NCI-H2171 (cell line): ENCODE measurements at places on chromosomes 6 and 20.

- no peak for DNase-seq
Measured at GRCh38 chr6:77463308-77463860, at the start of gene HTR1B. Gene HTR1B, minus strand, starts transcription at chr6:77463491. Its CDS starts 88 bp downstream, at chr6:77463403.

DNA sequence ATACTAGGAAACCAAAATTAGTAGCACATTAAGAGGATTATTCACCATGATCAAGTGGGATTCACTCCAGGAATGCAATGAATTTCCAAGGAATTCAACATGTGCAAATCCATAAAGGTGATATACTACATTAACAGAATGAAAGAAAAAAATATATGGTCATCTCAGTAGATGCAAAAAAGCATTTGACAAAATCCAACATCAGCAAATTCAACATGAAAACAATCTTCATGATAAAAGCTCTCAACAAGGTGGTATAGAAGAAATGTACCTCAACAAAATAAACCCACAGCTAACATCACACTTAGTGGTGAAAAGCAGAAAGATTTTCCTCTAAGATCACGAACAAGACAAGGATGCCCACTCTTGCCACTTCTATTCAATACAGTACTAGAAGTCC is 74.4 kb upstream of the PDE10A start:
- DNase-seq = no peak

GRCh38 chr20:29472606-29473005 is 1784.9 kb upstream of the DEFB115 start:
- DNase-seq = no peak

GRCh38 chr20:24493661-24494459 is 24.4 kb downstream of the SYNDIG1 start:
- DNase-seq = no peak

GRCh38 chr20:6040958-6041807 is 12.7 kb downstream of the LRRN4 start:
- DNase-seq = no peak

DNA sequence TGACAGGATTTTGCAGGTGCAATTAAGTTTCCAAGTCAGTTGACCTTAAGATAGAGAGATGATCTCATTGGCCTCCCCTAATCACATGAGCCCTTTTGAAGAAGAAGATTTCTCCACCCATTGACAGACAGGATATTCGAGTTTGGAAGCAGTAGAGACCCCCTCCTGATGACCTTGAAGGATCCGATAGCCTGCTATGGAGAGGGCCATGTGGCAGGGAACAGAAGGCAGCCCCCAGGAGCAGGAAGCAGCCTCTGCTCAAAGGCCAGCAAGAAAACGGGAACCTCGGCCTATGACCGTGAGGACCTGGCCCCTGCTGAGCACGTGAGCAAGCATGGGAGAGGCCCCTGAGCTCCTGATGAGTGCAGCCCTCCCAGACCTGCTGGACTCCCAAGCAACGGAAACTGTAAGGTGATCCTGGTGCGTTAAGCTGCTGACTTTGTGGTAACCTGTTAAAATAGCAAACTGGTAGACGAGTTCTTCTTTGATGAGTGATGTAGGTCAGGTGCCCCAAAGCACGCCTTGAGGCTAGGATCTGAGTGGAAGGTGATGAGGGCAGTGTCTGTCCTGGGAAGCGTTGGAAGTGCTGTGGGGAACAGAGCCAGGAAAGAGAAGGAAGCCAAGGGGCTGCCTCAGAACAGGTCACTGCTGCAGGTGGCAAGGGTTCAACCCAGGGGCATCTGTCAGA is 18.5 kb upstream of the TUBB2A start:
- DNase-seq = no peak

DNA sequence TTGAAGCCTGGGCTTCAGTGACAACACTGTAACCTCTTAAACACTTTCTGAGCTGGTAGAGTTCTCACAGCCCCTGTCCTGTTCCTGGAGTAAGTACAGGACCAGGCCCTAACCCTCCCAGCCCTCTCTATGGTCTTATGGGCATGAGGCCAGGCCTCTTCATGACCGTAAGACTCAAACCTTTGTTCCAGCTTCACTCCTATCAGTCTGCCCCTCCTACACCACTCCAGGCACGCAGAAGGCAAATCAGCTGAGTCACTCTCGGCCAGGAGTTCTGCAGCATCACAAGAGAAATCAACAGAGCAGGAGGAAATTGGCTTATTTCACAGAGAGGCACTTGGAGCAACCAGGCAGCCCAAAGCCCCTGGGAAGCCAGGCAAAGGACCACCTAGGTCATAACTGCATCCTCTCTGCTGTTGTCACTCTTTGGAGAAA is 25.3 kb upstream of the CHD6 start:
- no peak for DNase-seq

DNA sequence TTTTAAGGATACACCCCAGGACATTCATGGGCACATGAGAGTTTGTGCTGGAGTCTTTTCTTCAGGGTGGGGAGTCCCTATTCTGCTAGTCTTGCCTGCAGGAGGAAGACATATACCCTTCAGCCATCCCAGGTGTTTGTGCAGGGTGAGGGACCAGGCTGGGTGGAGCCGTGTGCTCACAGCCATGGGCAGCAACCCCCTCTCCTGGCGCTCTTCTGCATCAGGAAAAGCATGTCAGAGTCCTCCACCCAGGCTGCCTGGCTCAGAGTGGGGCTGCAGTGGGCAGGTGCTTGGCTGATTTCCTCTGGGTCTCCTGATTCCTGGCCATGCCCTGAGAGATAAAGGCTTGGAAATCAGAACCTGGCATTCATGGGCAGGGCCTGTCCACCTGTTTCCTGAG is 22.7 kb upstream of the MLN start:
- DNase-seq = no peak

- DNase-seq = no peak
Measured at GRCh38 chr20:23366384-23366783, 4.4 kb downstream of the GZF1 start.

- DNase-seq = no peak
Measured at GRCh38 chr6:149699150-149699549, 18.8 kb downstream of the LATS1 start.

DNA sequence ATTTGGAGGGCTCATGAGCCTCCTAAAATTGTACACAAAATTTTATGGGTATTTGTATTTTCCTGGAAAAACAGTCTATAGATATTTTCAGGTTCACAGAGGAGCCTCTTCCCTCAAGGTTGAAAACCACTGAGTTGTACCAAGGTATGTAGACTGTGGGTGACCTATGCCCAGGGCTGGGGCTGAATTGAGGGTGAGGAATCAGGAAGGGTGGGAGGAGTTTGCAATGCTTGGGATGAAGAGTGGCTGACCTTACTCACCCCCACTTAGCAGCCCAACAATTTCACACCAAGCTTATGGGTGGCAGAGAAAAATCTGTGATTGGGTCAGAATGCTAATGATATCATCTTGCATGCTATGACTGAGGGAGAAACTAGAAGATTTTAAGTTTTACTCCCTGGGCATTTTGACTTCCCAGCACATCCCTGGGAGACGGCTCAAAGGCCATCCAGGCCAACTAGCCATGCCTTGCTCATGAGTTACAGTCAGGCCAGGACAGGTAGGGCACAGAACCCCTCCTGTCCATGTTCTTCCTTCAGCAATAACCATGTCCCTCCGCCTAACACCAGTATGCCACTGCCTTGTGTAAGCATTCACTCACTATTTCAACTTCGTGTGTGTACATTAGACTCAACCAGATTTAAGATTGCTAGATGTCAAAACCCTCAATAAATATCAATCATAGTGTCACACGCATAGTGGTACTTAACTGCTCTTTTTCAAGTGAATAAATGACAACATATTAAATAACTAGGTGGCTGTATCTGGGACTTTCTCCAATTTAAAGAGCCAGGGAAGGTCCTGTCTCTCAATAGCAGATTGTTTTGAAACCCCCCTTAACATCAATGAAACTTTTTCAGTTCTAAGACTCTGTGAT is 16.6 kb downstream of the ADTRP start:
- DNase-seq = no peak

GRCh38 chr6:163288066-163288465 is 126.5 kb upstream of the QKI start:
- DNase-seq = no peak

DNA sequence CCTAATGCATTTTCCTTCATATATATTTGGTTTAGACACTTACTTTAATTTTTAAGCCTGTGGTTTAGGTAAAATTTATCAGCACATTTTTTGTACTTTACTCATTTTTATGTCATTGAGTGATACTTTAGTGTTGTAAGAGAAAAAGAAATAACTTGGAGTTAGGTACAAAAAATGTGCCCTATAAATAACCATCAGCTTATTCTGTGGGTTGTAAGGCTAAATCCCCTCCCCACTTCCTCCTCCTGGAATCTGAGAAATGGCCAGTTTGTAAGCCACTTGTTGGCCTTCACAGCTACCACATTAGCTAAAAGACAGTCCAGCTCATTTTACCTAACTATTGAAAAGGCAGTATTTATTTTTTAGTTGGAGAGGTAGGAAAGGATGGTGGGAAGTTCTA is 576.3 kb downstream of the PKHD1 start:
- DNase-seq = no peak

DNA sequence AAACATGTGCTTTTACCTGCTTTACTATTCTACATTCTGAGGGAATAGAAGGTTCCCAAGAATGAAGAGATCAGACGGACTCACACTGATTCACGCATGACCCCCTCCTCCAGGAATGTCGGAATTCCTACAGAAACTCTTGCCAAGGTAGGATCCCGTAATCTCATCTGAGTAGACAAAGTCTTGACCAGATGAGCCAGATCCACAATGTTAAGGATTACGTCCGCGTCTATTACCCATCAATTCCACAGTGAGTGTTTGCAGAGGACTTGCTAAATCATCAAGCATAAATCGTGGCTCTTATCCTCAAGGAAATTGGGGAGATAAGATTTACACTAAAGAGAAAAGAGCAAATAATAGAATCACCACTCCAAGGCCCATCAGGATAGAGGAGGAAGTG is 245.9 kb upstream of the FOXQ1 start:
- DNase-seq = no peak

- no peak for DNase-seq
Measured at GRCh38 chr20:47392721-47393073, 36.2 kb upstream of the ZMYND8 start.

- no peak for DNase-seq
Measured at GRCh38 chr20:40181676-40182075, 507.4 kb downstream of the MAFB start.

DNA sequence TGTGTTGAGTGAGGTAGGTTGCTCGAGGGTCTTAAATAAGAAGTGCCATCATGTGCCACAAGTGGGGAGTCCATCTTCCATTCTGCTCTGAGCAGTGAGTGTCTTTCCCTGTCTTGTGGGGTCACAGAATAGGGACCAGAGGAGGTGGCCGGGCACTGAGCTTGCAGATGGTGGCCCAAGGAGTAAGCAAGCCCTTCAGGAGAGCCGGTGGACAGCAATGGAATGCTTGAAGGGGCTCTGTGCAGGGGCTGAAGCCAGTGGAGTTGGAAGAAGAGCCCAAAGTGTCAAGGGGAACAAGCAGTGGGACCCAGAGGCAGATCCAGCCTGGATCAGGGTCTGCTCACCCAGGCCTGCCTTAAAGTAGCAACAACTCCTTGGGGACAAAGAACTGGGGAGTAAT is 213.5 kb upstream of the SNX9 start:
- DNase-seq = no peak

DNA sequence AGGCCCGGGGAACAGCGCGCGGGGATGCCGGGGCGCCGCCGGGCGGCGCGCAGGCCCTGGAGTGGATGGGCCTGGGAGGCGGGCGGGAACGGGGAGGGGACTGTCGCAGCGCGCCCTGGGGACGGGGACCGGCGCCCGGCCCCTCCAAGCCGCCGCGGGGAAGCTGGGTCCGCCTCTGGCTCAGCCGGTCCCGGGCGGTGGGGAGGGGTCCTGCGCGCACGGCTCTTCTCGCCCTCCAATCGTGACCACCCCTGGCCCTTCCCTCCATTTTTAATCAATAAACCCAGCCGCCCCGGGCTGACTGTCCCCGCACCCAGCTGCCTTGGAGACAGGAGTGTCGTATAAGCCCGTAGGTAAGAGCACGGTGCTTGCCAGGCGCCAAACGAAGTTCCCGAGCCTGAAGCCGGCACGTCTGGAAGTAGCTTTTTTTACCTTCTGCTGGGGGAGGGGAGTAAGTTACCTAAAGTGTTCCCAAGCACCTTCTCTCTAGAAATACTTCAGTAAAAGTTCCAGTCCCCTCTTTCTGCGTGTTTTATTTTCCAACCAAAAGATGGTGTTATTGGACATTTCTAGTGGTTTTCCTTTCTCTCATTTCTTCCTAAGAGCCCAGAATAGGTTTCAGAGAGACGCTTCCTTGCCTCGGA is 780 bp upstream of the TAF4 start:
- DNase-seq = peak; percentile 68

- DNase-seq = no peak
Measured at GRCh38 chr6:113356139-113356538, 501.0 kb upstream of the MARCKS start.

- peak; percentile 86 for DNase-seq
Measured at GRCh38 chr6:148746363-148747144, at the start of gene UST. Gene UST, plus strand, starts transcription at chr6:148747030. Its CDS starts 401 bp downstream, at chr6:148747431.

DNA sequence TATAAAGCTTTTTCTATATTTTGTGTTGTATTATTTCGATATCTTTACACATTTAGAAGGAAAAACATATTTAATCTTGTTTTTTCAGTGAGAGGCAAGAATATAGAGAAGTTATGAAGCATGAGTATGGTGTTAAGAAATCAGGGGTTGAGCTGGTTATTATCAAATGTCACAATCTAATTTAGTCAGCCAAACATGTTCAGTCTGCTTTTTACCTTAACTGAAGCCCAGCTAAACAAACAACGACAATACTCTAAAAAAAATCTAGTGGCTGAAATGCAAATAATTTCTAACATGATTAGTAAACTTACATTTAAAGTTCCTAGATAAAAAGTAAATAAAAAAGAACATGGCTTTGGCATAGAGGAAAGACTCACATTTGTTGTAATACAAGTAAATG is 433.8 kb upstream of the NRSN1 start:
- DNase-seq = no peak

DNA sequence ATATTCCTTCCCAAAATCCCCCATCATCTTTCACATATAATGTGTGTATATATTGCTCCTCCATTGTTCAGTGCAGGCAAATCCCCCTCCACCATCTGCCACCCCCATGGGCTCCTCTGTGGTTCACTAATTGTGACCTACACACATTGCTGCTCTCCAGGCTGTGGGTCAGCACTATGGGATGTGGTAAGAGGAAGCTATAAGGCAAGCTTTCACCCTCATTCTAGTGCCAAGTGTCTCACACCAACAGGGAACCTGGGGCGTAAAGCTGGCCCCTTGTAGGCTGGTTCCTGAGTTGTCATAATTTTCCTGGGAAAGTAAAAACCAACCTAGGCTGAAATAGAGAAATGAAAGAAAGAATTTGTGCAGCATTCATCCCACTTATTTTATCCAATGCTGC is 16.8 kb downstream of the FKBP1A start:
- DNase-seq = no peak

GRCh38 chr20:34547844-34548613 is 10.5 kb upstream of the MAP1LC3A start:
- no peak for DNase-seq

GRCh38 chr6:36035225-36035624 is 7.6 kb downstream of the MAPK14 start:
- peak; percentile 35 for DNase-seq

DNA sequence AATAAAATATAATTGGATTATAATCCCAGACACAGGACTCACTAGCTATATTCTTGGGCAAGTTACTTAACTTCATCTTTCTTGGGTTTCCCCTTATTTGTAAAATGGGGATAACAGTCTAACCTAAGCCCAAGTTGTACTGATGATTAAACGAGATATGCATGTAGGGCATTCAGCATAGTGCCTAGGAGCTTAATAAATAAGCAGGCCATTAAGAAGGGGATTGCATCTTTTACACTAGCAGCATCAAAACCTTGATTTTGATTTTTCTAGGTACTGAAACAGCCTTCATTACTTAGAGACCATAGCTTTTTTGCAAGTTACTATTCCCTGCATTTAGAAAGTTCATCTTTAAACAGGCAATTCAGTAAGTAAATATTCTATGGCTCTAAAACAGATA is 2.2 kb upstream of the QKI start:
- no peak for DNase-seq

GRCh38 chr6:28353981-28354676 is 4.4 kb downstream of the ZKSCAN3 start:
- no peak for DNase-seq
